Hematopoietic multipotent progenitor cell treated with erythropoietin and hydrocortisone succinate and interleukin-3 and kit ligand, for 17 days (in vitro differentiated cells): ENCODE measurements at places on chromosomes 4 and X.

- DNase-seq, result no peak
Measured at GRCh38 chr4:153808175-153808574, 19.3 kb upstream of the SFRP2 start.

- no peak for DNase-seq
Measured at GRCh38 chr4:140048419-140048995, 105.5 kb downstream of the MAML3 start.

- no peak for DNase-seq
Measured at GRCh38 chrX:23745786-23746185, 2.7 kb upstream of the ACOT9 start.

DNA sequence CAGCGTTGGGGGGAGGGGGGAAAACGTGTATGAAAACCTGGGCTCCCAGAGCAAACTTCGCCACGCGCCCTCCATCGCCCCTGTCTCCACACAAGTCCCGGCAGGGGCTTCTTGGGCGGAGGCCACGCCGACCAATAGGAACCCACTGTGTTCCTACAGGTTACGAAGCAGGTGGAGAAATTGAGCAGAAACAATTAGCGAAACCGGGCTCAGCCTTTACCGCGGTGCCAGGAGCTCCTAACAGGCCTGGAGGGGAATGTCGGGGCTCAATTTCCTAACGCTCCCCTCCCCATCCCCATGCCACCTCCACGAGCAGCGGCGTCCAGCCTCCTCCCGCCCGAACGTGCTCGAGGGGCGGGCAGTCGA lies 589 bp upstream of the KIT start:
- DNase-seq, result no peak

DNA sequence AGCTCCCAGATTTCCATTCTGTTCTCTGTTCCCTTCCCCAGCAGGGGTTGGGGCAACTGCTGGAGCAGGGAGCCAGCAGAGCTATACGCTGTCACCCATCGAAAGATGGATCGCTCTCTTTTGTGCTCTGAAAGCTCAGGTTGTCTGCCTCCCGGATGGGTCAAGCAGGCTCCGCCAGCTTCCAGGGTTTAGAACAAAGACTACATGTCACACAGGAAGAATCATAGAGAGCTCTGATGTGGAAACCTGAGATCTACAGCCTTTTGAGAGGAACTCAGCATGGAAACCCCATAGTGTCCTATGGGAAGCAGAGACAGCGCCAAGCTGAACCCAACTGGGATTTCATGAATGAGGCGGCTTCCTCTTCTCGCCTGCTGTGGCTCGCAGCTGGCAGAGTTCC lies 205.4 kb downstream of the HS3ST1 start:
- no peak for DNase-seq

- no peak for DNase-seq
Measured at GRCh38 chrX:115553171-115553570, 7.8 kb upstream of the PLS3 start.

- DNase-seq, result no peak
Measured at GRCh38 chrX:10821293-10821692, 200.9 kb upstream of the MID1 start.
